Activated B cell treated with CpG ODN at 0.5 μM for 24 hours (primary cell): ENCODE measurements at places on chromosomes 2 and 18.

- no peak for DNase-seq
Observed at GRCh38 chr2:132280912-132281311, 119.2 kb upstream of the ANKRD30BL start.

- no peak for DNase-seq
Observed at GRCh38 chr2:149463328-149464002, 124.1 kb downstream of the MMADHC start.

GRCh38 chr2:201114846-201115245 lies 1.1 kb upstream of the CFLAR start:
- DNase-seq: no peak

GRCh38 chr18:75157851-75158250 lies 51.1 kb downstream of the PTGR3 start:
- DNase-seq: no peak
